ENCODE measurements at places on chromosomes 7 and 10.

- no peak for DNase-seq
Measured at GRCh38 chr7:46880508-46881196, 701.3 kb downstream of the TNS3 start.

DNA sequence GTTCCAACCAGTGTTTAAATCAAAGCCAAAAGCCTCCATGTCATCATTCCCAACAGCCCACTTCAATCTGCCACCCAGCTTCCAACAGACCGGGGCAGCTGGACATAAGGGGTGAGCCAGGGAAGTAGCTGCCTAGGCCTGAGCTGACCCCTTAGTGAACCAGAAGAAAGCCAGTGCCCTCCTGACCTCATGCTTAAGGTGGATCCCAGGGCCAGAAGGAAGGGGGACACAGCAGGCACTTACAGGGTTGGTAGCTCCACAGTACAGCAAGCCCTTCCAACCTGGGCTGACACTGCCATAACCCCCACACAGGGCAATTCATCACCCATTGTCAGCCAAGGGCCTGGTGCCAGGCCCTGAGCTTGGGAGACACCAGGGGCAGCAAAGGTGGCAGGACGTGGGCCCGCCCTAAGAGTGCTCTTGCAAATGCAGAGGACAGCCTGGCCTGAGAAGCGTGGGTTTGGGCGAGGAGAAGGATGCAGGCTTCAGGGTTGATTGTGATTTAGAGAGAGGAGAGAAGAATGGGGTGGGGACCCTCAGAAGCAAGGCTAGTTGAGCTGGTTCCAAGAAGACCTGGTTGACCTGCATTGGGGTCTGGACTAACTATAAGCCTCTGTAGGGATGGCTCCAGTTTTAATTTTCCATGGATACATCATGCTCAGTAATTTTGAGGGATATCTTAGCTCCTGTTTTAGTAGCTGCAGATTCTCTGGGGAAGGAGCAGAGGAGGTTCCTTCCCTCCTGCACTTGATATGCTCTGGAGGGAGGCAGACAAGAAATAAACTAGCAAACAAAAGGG, 3.1 kb upstream of the CYP26A1 start:
- DNase-seq = no peak

DNA sequence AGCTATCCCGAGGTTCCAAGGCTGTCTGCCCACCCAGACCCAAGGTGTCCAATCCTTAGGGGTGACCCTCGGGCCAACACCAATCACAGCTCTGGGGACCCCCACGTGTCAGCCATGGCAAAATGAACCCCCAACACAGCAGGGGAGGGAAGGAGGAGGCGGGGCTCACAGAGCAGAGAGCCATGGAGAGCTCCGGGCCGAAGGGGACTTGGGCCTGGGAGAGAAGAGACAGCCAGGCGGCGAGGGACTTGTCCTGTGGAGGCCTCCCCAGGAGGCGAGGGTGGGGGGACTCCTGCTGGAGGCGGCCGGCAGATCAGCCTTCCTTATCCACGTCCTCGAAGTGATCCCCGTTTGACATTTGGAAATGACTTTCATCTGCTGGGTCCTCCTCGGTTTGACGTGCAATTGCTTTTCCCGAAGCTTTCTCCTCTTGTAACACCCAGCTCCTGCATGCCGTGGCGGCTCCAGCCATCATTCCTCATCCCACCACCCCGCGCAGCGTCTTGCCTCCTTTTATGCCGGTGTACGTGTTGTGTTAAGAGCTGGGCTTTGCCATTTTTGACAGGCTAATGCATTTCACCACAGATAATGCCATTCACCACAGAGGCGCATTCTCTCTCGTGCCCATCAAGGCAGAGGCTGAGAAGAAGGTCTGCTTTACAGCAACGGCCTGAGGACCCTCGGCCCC, 337.4 kb downstream of the DNAJB6 start:
- DNase-seq = peak; percentile 52

GRCh38 chr10:396535-397220, 261.4 kb downstream of the ZMYND11 start:
- DNase-seq = no peak

DNA sequence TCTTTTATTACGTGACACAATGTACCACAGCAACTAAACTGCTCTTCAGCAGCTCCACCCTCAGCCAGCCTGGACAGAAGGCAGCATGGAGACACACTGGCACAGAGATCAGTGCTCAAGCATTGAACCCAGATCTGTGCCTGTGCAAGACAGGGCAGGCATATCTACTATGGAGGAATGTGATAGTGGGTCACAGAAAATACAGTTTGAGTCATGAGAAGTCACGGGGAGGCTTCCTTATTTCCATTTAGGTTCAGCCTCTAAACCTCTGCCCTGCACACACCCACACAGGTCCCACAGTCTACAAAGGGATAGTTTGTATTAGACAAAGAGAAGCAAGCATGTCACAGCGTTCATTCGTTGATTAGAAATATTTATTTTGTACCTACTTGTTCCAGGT, 187.4 kb upstream of the AGR3 start:
- DNase-seq = no peak

- DNase-seq = no peak
Measured at GRCh38 chr7:81079746-81080145, 160.9 kb upstream of the SEMA3C start.

GRCh38 chr10:3048119-3049019, 19.0 kb upstream of the PFKP start:
- peak; percentile 79 for DNase-seq

DNA sequence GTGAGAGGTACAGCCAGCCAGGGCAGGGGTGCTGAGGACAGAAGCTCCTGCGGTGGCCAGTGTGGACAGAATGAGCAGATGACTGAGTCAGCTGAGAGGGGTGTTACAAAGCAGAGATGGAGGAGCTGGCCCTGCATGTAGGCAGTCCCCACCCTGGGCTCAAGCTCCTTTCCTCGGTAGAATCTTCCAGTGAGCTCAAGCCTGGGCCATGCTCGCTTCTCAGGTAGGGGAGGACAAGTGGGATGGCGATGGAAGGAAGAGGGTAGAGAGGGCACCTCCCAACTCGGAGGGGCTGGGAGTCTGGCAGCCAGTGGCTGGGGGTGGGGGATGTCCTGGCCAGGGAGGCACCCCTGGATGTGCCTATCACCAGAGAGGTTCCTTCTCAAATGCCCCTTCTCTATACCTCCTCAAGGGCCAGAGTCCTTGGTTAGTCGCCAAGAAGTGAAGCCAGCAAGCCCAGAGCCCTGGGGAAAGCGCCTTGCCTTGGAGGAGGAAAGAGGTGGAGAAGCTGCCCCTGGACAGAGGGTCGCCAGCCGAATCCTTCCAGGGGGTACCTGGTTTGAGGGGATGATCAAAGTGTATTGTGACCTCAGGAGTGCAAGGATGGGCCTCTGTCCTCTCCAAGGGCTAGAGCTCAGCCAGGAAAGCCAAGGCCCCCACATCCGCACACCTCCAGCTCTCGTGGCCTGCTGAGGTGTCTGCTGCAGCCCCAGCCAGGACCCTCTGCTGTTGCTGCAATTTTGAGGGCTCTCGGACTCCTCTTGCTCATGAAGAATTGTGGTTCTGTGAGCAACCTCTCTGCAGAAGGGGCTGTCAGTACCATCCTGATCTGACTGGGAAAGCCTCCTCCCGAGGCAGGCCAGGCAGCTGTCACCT, 88.6 kb upstream of the MACROH2A2 start:
- DNase-seq = no peak

GRCh38 chr10:124827474-124827873, 25.9 kb downstream of the ABRAXAS2 start:
- DNase-seq = no peak

DNA sequence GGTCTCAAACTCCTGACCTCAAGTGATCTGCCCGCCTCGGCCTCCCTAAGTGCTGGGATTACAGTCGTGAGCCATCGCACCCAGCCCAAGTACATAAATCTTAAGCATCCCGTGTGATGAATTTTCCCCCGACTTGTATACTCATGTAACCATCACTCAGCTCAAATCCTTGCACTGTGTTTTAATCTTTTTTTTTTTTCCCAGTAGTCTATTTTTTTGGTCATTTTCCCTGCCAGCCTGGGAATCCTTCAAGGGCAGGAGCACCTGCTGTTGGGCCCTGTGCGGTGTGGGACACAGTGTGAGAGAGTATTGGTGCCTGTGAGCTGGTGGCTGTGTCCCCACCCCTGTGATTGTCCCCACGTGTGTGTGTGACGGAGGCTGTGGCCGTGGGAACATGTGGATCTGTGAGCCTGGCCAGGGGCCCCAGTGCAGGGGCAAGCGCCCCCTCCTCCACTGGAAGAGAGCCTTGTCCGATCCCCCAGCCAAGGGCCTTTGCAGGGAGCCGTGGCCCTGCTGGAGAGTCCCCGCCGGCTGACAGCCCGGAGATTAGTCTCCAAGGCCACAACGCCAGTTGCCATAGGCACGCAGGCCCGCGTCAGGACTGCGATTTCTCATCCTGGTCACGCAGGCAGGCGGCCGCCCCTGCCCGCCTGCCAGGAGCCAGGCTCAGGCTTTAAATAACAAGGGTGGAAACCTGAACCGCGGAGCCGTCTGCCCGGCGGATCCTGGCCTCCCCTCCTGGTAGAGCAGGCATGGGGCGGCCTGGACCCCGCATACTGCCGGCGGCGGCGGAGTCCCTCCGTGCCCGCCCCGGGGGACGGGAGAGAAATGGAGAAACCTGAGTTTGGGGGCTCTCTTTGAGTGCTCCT, 26.5 kb downstream of the GTF2IRD1 start:
- DNase-seq = peak; percentile 94

DNA sequence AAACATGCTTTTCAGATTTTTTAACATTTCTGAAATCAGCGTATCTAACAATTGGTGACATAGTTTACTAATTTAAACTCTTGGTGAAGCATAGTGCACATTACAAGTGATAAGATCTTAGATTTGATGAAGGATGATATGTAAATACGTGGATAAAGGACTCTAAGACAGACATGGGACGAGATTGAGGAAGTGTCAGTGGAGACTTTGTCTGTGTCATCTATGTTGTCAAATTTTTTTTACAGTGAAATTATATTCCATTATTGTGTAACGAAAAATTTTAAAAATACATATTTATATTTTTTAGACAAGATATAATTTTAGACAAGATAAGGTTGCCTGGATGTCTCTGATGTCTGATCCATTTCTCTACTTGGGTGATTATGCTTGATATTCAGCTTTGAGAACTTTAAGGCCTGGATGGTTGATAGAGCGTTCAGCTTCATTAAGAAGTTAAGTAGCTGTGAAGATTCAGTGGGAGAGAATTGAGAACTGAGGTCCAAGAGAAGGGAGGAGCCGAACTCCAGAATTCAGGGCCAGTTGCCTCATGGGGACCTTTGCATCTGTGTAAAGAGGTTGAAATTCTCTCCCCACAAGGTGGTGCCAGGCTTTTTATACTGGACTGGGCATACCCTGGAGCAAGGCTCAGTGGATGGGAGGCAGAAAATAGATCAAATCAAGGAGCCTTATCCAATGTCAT, 62.7 kb downstream of the KAT6B start:
- no peak for DNase-seq

DNA sequence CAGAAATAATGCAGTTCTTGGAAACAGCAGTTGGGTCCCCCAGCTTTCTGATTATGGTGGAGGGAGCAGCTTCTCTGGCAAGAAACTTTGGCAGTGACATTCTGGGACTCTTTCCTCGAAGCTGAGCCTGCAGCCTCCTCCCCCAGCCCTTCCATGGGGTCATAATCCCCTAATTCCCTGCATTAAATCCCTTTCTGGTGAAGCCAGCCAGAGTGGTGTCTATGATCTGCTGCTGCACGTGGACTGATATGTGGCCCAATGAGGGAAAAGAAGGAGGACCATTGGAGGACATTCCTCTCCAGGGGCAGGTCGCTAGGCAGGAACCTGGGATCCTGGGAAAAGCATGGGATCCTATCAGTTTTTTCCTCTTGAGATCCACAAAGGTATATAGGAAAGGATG, 470.5 kb downstream of the RPS24 start:
- no peak for DNase-seq

DNA sequence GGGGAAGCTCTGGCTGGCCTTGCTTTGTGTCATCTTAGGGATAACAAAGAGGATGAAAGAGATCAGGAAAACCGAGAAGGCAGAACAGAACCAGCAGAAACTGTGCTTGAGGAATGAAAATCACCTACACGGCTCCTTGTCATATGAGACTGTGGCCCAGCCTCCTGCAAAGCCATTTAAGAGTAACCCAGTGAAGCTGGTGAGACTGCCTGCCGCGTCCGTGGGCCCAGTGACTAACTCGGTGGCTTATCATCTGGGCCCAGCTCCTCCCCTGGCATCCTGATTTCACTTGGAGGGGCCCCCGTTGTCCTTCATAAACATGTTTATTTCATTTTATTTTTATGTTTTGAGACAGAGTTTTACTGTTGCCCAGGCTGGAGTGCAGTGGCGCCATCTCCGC, 30.7 kb downstream of the HTRA1 start:
- no peak for DNase-seq

DNA sequence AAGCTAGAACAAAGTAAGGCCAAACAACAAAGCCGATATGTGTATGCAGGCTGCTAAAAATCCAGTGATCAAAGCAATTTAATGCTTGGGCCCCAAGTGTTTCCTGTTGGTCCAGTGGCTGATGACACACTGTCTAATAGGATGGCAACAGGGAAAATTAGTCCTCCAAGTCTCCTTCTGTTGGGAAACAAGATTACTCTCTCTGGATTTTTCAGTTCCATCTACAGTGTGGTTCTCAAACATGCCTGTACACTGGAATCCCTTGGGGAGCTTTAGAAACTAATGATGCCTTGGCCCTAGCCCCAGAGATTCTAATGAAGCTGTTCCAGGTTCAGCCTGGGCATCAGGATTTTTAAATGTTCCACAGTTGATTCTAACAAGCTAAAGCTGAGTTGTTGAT, 198.7 kb downstream of the AHR start:
- DNase-seq = no peak

- DNase-seq = no peak
Measured at GRCh38 chr7:143048827-143049226, 3.3 kb upstream of the OR6V1 start.

GRCh38 chr10:132544744-132545658, 7.4 kb downstream of the INPP5A start:
- DNase-seq = no peak

- DNase-seq = no peak
Measured at GRCh38 chr10:61140765-61141392, 196.9 kb upstream of the RHOBTB1 start.
